ENCODE measurements at places on chromosomes 1 and 21.

GRCh38 chr1:201724766-201725118 is 104.2 kb upstream of the IPO9 start:
- peak; percentile 41 for DNase-seq

DNA sequence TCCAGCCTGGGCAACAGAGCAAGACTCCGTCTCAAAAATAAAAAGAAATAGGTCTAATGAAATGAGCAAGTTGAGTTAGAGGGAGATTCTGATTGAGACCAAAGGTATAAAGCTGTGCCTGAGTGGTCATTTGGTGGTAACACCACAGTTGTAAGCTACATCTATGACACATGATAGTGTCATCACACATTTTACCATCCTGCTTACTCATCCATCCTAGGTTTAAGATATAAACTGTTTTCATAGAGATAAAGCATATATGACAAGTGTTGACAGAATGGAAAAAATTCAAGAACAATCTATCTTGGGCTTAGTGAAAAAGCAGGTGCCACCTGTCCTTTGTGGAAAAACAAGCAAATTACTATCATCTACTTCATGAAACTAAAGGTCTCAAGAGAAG is 7.1 kb upstream of the CFAP141 start:
- DNase-seq = no peak

- no peak for DNase-seq
Observed at GRCh38 chr1:115301438-115302020, 36.5 kb downstream of the NGF start.

DNA sequence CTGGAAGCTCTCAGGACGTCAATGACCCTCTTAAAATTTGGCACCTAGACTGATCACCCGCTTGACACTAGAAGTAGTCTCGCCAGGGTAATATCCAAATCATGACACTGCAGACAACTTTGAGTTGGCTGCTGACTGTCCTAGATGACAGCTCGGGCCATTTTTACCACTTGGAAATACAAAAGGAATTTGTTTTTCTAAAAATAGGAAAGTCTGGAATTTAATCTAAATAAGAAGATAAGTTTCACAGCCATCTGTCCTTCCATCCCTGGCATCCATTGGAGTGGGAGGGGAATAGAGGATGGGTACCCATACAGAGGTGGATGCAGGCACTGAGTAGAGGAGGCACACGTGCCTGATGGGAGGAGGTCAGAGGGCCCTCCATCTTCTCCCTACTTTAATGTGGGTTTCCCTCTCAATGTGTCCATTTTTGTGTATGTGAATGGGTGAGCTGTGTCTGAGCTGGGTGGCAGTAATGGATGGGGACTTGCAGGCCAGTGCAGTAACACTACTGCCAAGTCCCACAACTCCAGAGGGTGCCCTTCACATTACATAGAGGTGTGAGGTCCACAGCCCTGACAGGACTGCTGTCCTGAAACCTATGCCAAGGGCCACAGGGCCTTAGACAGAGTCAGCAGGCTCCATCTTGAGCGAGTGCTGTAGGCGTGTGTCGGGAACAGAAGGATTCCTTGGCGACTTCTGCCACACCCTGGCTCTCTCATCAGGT is 104.8 kb upstream of the IPO9 start:
- DNase-seq = no peak

DNA sequence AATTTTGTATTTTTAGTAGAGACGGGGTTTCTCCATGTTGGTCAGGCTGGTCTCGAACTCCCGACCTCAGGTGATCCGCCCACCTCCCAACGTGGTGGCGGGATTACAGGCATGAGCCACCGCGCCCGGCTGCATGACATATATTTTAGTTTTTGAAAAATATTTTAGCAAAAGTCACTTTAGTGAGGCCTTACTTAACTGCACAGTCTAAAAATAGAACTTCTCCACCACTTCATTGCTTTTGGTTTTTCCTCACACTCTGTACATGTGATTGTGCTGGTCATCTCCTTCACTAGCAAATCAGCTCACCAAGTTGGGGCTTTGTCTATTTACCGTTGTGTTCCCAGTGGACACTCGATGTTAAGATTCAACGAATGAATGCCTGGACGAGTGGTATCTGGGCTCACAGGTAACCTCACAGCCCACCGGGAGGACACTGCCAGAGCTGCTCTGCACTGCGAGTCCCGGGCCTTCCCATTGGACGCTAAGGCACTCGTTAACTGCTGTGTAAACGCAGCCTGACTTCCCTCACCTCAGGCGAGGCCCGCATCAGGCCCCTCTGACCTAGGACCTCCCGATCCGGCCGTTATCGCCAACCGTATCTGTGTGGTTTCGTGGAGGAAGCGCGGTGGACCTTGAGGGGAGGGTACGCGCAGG is 14.0 kb upstream of the ZNF692 start:
- peak; percentile 62 for DNase-seq

- no peak for DNase-seq
Observed at GRCh38 chr1:92953491-92953890, 7.8 kb downstream of the DIPK1A start.

DNA sequence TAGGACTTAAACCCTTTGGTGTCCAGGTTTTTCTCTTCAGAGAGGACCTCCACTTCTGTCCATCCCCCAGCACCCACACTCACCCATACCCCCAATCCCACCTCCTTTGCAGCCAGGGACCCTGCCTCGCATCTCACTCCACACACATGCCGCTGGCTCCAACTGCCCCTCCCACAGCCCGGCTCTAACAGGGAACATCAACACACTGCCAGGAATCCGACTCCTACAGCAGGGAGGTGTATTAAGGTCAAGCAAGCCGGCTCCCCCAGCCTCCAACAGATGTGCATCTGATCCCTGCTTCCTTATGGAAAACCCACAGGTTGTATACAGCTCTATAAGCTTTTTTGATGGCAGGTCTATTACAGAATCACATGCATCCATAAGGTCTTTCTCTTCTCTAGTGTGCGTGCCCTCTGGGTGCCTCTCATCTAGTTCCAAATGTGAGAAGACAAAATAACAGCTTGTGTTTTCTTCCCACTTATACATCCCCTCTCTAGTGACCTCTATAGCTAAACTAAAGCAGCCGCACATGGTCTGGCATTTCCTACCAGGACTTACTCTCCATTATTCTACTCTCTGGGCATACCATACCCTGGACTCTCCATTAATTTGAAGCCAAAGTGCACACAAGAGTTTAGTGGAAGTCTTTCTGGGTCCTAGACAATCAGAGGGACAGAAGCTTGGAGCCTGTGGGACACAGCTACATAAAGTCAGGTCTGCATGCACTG is 16.3 kb downstream of the PIK3C2B start:
- DNase-seq = no peak

DNA sequence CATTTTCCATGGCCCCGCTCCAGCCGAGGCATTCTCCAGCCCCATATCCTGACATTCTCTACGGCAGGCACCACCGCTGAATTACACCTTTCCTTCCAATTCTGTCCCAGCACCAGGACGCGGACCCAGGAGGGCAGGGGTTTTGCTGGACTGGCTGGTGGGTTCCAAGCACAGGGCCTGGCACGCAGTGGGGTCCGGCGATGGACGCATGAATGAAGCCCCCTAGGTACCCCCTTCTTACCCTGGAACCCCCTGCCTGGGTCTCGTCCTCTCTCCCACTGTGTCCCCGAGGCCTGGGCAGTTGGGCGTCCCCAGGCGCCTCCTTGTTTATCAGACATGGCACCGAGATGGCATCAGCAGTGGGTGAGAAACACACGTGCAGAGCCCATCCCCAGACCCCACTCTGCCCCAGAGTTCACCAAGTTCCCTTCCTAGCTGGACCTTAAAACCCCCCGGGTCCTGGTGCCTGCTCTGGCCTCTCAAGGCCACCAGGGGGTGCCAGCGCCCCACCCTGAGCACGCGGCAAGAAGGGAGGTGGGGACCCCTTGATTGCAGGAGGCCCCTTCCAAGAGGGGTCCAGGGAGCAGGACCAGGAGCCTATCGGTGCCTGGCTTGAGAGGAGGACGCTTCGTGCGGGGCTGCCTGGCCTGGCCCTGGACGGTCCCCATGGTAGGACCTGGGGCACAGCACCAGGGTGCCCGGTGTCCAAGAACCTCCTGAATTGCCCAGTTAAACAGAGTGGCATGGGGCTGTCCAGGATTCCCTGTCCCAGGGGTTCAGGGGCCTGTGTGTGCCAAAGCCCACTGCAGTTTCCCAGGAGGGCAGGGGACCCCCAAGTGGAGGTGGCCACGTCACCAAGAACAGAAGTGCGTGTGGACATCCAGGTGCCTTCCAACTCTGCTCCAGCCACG is 46.1 kb downstream of the MEGF6 start:
- no peak for DNase-seq

GRCh38 chr1:27724961-27725373 is 794 bp upstream of the FAM76A start:
- peak; percentile 7 for DNase-seq

GRCh38 chr1:243507001-243507671 is 251.3 kb downstream of the SDCCAG8 start:
- DNase-seq = peak; percentile 21

- no peak for DNase-seq
Observed at GRCh38 chr1:24152631-24153494, 9.9 kb upstream of the IL22RA1 start.

DNA sequence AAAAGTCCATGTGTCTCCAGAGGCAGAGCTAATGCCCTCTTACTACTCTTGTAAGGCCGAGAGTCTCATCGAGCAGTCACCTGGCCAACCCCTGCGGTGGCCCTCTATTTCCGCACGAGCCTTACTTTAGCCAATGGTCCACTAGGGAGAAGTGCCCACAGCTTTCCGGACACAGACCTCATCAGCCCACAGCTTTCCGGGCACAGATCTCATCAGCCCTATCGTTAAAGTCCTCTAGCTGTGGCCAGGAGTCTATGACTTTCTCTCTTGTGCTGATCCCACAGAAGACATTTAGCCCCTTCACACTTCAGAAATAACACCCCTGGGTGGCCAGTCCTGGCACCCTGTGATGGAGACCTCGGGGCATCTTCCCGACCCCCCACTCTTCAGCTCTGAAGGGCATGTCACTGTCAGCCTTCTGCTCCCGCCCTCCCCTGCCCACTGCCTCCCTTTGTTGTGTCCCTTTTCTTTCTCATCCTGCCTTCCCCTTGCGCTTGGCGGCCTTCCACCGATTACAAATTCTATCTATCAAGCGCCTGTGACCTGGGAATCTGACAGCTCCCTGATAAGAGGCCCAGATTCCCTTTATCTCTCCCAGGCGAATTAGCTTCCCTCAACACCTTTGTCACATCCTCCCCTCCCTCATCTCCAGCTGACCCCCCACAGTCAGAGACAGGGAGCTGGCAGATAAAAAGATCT is 161.0 kb downstream of the PLXNA2 start:
- no peak for DNase-seq

GRCh38 chr1:152457071-152457470 is 43.0 kb upstream of the CRNN start:
- no peak for DNase-seq

DNA sequence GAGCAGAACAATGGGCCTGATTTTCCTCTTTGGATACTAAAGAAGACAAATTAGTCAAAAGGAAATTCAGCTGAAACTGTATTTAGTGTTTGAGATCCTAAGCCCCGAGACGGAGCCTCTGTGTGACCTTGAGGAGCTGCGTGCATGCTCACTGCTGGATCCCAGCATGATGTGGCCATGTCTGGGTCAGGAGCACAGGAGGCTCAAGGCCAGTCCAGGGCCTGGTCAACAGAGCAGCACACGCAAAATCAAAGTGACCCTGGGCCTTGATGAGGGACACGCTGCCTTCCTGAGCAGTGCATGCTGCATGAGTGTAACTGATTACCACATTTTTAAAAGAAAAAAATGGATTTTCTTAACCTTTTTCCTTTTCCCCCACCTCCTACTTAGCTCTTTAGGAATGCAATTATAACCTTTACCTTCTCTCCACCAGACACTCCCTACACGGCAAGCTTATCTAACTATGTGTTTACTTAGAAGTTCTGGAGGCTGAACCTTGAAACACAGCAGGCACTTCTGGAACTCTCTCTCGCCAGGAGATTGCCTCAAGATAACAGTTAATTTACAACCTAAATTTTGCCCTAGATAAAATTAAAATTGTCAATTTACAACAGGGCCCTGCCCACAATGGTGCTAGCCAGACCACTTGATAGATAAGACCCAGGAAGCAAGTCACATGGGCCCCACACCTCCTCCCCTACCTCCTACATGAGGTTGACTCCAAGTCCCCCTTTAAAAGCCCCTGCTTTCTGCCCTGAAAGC is 144.6 kb downstream of the LRIG2 start:
- no peak for DNase-seq

DNA sequence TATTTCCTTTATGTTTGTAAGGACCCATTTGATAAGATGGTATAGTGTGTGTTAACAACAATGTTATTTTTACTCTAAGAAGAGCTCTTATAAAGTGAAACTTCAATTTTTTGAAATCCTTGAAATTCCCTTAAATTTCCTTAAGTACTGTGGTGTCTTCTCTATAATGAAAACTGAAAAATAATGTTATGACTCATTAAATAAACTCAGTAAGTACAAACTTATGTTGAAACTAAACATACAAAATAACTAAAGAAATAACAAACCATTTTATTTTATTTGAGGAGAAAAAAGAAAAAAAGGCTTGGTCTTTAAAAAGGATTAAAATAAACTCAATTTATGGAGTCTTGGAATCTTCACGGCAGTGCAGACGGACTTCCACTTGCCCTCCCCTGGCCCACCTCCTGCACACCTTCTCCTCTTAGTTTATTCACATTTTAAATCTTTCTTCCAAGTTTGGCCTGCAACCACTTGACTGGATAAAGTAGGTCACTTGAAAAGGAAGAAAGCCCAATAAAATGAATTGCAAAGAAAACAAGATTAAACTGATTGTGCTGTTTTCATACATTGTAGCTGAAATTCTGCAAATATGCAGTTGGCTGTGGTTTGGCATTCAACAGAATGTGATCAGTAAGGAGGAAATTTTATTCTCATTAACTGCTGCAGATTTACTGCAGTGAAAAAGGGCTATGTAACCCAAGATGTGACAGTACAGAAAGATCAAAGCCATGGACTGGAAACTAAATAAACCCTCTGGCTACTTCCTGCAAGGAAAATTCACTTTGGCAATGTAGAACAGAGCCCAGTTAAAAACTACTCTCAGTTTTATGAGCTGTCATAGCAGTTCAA is 48.5 kb upstream of the SCYL3 start:
- peak; percentile 39 for DNase-seq

GRCh38 chr1:1140673-1141072 is 24.8 kb upstream of the C1orf159 start:
- DNase-seq = no peak

Measured in fibroblast of upper back skin (primary cell).